IPS-NIHi11 (cell line): ENCODE measurements at places on chromosomes 4 and X.

DNA sequence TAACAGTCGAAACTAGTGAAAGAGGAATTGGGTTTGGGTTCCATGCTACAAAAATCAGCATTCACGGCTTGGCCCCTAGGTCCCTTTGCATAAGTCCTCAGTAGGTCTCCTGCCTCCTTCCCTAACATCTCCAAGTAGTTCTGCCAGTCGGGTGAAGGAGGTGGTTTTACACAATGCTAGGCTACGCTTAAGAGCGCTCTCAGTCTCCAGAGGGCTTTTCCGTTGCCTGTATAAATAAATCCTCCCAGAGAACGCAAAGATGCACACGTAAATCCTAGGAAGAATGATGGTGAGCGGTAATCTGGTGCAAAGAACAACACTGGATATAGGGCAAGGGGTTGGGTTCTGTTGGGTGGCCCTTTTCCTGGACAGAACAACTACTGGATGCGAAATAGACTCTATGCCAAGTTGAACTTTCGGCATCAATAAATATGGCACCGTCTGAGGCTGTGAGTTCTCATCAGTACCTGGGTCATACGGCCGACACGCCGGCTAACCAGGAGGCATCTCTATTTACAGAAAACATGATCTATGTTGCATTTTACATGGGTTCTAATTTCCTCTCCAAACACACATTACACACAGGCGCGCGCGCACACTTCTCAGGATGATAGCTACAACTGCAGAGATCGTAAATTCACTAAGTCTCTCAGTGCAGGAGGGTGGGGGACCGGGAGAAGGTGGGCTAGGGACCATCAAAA lies 1.3 kb downstream of the CAMK2D start:
- peak; percentile 14 for DNase-seq

- no peak for DNase-seq
These were observed 4.9 kb upstream of the HAUS7 start for GRCh38 chrX:153475271-153475670.

GRCh38 chr4:13733817-13734216 lies 106.3 kb upstream of the BOD1L1 start:
- DNase-seq: no peak

- DNase-seq: no peak
These were observed 50.8 kb downstream of the DTHD1 start for GRCh38 chr4:36332023-36332781.

DNA sequence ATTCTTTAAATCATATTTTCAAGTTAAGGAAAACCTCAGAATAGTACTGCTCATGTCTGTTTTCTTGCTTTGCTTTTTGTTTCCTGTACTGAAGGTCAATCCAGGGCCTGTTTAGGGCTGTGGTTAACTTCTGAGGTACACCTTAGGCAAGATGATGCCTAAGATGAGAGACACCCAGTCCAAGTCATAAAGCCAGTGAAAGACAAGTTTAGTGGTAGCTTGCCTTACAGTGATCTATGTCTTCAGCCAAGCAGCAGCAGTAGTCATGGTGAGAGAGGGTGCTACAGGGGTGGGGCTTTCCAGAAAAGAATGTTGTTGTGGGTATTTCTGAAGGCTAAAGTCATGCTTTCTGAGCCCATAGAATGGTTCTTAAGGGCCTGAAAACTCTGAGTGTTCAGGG lies 173.7 kb downstream of the VSIG4 start:
- DNase-seq: no peak

GRCh38 chrX:68942104-68942503 lies 113.3 kb downstream of the EFNB1 start:
- DNase-seq: no peak

DNA sequence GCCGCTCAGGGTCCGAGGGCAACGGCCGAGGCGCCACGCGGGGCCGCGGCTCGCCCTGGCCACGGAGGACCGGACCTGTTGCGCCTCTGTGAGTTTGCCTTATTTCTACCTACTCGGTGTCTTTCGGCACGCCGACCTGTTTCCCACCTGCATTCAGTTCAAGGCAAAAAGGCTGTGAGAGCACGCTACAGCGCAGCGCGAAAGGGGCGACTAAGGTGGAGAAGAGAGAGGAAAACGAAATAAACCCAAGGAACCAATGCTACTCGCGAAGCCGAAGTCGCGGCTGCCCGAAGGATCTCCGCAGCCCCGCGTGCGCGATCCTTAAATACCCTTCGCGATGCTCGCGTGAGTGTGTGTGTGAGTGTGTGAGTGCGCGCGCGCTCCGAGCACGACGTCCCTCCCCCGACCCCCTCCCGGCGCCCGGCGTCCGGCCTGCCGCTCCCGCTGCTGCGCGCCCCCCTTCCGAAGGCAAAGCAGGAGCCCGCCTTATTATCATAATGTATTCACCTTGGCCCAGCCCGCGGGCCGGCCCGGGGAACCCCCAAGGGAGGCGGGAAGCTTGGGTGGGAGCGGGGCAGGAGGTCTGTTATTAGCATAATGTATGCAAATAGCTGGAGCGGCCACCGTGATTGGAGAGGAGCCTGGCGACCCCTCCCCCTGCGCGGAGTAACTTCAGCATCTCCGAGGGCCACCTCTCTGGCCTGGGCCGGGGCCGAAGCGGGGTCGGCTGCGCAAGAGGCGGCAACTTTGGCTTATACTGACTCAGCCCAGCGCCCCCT lies at the start of gene COL25A1:
TSS of gene COL25A1 (minus strand) at position 298 of the 779 bp plus-strand sequence.
- DNase-seq: peak; percentile 90

GRCh38 chrX:18076434-18076833 lies 144.3 kb downstream of the BEND2 start:
- no peak for DNase-seq

- DNase-seq: no peak
These were observed 420.1 kb downstream of the ZNF674 start for GRCh38 chrX:46125111-46125510.

GRCh38 chr4:23333946-23334878 lies 555.6 kb downstream of the PPARGC1A start:
- peak; percentile 78 for DNase-seq

GRCh38 chr4:30256116-30256832 lies 463.9 kb upstream of the PCDH7 start:
- DNase-seq: no peak

- DNase-seq: no peak
These were observed 149.7 kb downstream of the ANTXR2 start for GRCh38 chr4:79923281-79923680.

DNA sequence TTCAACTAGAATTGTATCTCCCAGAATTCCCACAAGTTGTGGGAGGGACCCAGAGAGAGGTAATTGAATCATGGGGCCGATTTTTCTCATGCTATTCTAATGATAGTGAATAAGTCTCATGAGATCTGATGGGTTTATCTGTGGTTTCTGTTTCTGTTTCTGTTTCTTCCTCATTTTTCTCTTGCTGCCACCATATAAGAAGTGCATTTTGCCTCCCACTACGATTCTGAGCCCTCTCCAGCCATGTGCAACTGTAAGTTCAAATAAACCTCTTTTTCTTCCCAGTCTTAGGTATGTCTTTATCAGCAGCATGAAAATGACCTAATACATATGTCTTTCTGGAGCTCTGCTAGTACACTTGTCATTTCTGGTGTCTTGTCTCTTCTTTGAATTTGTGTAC lies 22.1 kb upstream of the OR13H1 start:
- no peak for DNase-seq

- no peak for DNase-seq
These were observed 231.0 kb downstream of the ADGRL3 start for GRCh38 chr4:61431131-61431530.

DNA sequence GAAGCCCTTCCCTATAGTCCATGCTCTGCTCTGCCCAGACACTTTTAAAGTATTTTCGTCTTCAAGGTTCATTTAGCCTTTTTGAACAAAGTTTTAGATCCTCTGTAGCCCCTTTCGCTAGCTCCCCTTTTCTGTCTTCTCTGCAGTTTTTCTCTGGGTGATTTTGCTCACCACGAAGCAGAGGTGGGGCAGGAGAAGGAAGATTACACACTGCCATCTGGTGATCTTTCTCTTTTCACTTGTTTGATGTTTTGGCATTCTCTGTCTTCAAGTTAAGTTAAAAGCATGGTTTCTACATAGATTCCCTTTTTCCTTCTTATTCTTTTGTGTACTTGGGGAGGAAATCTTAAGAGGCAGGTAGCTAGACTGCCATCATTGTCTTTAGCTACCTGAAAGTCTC lies 43.9 kb downstream of the CC2D2A start:
- DNase-seq: no peak

DNA sequence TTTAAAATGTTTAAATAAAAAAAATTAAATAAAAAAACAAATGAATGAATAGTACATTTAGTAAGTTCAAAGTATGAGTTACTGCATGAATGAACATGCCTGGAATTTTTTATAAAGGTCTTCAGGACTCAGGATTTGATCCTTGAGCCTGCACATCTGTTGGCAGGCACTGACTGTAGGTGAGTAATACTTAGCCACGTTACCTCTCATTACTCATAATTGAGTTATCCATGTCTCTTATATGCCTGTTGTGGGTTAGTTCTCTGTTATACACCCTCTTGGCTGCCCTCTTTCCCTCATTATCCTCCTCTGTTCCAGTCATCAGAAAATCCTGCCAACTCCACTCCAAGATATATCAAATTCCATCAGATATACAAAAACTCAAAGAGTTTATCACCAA lies 276.0 kb downstream of the FBXW7 start:
- DNase-seq: no peak

DNA sequence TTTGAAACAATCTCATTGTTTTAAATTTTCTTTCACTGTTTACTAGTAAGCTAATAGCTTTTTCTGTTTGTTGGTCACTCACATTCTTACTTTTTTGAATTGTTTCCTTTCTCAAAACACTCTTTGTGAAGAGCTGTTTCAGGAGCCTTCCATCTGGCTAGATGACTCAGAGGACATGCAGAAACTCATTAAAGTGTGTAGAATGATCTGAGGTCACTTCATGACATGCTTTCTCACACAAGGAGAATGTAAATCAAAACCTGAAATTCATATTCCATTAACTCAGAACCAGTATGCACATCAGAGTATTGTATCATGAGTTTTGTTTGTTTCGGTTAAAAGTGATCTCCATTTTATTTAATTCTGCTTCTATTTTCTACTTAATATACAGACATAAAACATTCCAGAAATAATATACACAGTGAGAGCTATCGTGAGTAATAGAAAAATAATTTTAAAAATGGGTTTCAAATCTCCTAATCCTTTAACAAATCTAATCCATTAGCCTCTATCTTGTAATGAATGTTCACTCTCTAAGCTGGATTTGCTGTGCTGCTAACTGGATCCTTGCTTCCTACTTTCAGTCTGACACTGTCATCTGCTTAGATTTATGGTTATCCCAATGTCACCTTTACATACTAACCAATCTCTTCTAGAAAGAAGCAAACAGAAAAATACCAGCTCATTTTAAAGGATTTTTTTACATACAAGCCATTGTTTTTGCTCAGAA lies 449.6 kb downstream of the FSTL5 start:
- no peak for DNase-seq

DNA sequence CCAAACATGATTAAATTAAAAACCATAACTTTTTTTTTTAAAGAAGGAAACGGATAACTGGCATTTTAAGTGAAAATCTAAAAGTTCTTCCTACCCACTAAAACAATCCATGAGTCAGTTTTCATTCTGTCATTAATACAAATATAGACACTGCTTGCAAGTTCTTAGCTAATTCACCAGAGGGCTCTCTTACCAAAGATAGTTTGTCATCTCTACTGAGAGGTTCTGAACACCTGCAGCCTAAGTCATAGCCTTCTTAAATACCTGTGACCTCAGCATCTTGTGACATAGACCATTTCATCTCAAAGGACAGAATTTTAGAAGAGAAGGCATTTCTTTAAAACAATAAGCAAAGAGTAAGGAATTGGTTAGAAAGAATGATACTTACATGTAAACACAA lies 65.3 kb upstream of the FAM120C start:
- peak; percentile 4 for DNase-seq

- DNase-seq: no peak
These were observed 337.7 kb downstream of the PCDH19 start for GRCh38 chrX:100072336-100072735.

DNA sequence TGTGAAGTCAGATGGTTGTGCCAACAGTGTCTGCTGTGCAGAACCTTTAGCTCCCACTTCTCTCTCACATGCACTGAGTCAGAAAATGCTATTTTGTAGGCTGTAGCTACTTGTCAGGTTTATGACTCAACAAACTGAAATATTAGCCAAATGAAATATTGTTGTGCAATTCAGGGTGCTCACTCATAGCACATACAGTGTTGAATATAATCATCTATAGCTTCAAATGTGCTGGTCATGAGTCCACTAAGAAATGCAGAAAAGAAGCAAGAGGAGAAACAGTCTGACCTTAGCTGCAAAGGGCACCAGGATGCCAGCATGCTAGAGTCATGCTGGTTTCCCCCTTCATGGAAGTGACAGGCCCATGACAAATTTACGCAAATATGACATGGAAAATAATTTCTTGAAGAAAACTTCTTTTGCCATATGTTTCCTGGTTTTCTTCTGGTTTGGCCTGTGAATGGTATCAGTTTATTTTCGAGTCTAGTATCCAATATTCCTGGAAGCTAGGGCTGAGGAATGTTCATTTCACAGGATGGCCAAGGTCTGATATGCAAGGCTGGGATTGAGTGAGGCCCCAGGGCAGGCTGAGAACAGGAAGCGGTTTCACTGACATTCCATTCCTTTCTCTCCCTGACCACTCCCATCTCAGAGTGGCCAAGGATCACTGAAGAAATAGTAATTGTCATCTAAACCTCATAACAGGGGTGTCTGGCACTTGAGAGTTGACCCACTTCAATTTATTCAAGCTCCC lies 10.3 kb upstream of the CXCL2 start:
- peak; percentile 67 for DNase-seq
